ENCODE measurements at places on chromosomes 1 and 21.

- DNase-seq: no peak
These were observed 273.9 kb upstream of the VAMP3 start for GRCh38 chr1:7497107-7497637.

GRCh38 chr1:116873680-116874271, 35.9 kb upstream of the PTGFRN start:
- no peak for DNase-seq

- no peak for DNase-seq
These were observed 35.6 kb upstream of the LRRC3 start for GRCh38 chr21:44419679-44420078.

GRCh38 chr1:14946684-14947238, 206.8 kb upstream of the TMEM51 start:
- DNase-seq: no peak

GRCh38 chr1:119959268-119960220, 63.2 kb upstream of the ADAM30 start:
- DNase-seq: no peak

GRCh38 chr1:166197141-166197540, 30.3 kb upstream of the FAM78B start:
- no peak for DNase-seq

DNA sequence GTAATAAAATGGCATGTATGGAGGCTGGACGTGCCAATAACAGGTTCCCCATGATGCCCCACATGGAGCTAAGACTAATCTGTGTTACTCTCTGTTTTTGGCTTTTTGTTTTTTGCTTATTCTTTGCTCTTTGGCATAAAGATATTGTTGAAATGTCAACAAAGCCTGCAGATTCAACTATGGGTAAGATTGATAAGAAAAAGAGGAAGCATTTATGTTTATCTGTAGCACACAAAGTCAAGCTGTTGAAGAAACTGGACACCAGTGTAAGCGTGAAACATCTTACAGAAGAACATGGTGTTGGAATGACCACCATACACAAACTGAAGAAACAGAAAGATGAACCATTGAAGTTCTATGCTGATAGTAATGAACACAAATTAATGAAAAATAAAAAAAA, 402.7 kb downstream of the LTN1 start:
- no peak for DNase-seq

DNA sequence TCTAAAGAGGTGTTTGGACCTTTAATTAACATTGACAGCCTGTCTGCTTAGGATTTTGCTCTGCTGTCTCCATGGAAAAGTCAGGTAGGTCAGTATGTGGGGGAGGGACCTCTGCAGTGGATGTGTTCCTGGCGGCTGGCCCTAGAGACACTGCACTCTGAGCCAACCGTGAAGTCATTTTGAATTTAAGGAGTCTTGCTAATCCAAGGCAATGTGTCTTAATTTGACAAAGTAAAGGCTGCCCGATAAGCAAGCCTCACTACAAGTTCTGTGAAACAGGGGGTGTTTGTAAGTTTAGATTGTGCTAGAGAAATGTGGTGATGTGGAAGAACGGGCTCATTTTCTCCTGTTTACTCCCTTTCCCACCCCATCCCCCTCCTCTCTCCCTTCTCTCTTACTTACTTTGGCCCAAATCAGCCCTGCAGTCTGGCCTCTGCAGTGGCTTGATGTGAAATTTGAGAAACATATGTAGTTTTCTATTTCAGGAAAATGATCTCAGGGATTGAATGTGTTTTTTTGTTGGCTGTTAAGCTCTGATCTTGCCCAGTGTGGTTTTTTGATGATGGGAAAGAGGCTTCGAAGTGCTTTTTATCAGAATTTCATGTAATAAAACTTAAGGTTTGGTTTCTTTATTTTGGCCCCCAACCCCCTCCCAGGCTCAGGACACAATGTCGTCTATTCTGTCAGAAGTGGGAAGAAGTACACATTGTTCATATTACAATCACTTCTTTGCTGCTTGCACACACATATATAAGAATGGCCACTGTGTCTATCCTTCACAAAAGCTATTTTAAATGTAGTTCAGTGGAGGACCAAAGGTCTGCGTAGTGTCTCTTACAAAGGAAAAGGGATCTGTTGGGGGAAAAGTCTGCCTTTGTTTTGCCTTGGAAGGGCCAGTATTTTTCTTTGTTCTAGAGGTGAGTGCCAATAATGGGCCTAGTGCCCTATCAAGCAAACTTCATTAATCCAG, 96.6 kb downstream of the FGGY start:
- no peak for DNase-seq

Data from GDM1 (cell line).